Stimulated activated naive B cell treated with anti-CD40 and anti-IgM and Interleukin-4, amounts not matched to agents 10 μg/mL and 1 μg/mL and 100 μg/mL, for 72 hours (primary cell): ENCODE measurements at places on chromosomes 3 and 15.

DNA sequence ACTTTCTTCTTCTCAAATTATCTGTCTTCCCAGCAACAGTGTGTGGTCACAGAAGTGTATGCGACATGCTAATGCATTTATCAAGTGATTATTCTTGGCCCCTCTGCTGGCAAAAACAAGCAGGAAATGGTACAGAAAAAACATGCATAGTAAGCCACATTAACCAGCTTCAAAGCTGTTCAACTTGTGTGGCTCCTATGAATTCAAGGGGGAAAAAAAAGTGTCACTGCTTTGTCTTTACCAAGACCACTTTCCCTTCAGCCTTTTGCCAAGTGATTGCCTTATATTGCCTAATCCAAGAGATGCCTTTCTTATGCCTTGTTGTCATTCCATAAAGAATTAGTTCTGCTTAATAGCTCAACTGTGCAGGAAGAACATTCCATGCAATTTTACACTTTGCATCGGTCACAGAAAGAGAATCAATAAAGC lies 39.1 kb downstream of the PRTG start:
- DNase-seq = no peak

DNA sequence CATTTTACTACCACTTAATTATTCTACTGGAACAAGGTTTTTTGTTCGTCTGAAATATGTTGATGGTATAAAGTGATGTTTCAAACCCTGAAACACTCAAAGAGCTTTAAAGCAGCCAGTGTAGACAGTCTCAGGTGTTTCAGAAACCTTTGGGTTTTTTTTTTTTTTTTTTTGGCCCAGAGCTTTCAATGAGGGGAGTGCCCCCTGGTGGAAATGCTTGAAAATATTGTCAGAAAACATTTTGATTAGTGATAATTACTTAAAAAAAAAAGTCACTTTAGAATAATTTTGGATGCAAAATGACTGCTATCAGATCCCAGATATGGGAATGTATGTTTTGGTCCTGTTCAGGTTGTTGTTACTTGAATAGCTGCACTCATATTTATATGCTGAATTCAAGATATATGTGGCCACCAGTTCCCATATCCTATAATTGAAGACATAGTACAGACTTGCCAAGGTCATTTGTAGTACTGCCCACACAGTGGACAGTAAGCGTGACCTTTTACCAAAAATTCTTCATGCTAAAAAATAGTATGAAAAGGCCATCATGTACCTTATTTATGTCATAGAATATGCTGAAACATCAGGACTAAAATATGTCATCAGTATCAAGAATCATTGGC lies 35.9 kb downstream of the SATB1 start:
- no peak for DNase-seq

- no peak for DNase-seq
These were observed 109.7 kb upstream of the SLC7A14 start for GRCh38 chr3:170695486-170696064.

DNA sequence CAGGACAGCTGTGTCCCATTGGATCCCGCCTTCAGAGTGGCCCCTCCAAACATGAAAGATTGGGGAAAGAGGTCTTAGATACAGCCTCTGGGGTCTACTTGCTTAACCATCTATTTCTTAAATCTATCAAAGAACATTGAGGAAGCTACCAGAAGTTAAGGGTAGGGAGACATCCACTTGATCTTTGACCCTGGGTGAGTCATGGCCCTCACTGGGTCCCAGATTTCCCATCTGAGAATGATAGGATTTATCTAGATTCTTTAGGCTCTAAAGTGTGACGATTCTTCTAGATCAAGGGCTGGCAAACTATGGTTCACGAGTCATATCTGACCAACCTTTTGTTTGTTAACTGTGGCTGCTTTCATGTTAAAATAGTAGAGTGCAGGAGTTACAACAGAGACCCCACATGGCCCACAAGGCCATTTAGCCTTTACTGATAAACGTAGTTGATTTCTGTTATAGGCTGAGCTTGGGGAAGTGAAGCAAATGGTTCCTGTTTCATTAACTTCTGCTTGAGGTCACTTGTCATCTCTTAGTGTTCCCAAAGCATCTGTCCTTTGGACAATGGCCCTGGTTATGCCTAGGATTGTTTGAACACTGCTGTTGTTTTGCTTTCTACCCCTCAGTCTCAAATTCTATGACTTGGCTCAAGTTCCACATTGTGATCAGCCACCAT lies 8.0 kb downstream of the MUC13 start:
- DNase-seq = no peak

DNA sequence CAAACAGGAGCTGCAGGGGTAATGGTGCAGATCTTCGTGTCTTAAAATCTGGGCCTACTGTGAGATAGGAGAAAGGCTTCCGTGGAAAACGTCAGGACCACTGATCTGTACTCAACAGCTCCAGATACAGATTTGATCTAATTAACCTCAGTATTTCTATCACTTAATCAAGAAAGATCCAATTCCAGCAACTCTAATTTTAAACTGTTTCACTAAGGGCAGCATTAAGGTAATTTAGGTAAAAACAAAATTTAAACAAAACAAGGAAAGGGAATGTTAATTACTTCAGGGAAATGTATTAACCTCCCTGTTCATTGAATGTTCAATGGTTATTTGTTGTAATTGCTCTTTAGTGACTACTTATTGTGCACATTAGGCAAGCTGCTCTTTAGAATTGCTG lies 26.4 kb upstream of the TTC14 start:
- no peak for DNase-seq

DNA sequence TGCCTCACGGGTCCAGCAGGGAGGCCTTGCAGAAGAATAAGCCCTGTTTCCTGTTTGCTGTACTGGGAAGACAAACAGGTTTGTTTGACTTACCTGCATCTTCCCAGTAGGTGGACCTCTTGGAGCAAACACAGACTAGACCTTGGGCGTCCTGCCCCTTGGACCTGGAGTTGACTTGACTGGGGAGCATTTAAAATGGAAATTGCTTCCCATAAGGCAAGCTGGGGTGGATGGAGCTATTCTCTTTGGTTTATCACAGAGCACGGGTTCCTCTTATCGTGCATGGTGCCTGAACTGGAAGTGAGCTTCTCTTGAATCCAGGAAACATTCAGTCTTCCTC lies 151.4 kb downstream of the RPLP1 start:
- no peak for DNase-seq
